ENCODE measurements at places on chromosomes 4 and X.

GRCh38 chrX:149124526-149125108, 380.5 kb downstream of the IDS start:
- DNase-seq, result no peak

DNA sequence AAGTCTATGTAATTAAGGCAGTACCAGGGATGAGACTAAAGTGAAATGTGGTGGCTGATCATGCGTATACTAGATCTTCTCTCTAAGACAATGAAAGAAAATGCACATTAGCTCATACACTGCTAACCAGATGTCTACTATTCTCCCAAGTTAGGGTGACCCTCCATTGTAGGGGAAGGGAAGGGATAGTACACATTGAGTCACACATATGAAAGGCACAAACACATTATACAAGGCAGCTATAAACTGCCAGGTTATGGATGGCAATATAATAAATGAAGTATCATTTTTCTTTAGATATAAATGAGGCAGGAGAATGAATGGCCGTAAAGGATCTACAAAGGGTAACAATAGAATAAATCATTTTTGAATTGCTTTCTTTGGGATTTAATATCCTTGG, 4.5 kb downstream of the SHROOM3 start:
- no peak for DNase-seq

GRCh38 chr4:185726931-185727330, 85.1 kb downstream of the SORBS2 start:
- DNase-seq, result no peak

DNA sequence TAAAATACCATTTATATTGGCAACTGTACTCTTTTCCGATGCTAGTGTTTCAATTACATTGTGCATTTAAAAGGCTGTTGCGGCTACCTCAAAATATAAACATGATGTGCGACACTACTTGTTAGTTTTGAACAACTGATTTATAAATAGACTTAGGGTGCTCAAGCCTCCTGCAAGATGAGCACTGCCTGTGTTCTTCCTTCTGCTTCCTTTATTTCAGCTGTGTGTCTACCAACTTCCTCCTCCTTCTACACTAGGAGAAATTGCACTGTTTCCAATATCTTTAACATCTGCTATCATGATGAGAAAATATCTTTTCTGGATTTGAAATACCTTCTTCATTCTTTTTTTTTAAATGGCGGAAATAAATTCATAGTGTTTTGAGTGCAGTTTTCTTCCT, 24.0 kb downstream of the TET2 start:
- no peak for DNase-seq

DNA sequence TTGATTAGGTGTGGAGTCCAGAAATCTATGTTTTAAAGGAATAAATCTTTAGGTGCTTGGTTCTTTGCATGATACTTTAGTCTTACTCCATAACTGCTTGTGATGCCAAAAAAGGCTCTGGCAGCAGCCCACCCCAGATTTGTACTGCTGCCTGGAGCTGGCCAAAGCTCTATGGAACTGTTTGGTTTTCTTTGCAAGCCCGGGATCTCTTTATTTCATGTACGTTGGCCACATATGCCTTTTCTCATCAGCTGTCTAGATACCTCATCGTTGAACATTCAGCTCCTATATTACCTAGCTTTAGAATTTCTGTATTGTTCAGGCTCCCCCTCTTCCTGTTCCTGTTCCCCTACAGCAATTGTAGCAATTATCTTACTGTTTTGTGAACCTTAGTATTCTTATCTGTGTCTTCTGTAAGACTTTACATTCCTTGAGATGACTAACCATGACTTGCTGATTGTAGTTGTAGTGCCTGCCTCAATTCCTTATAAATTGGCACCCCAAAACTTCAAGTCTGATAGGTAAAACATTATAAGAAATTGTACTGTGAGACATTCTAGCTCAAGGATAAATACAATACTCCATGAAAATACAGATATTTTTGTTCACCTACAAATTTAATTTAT, 199.4 kb upstream of the GPRIN3 start:
- DNase-seq, result no peak

GRCh38 chr4:159460371-159460770, 357.5 kb downstream of the RAPGEF2 start:
- no peak for DNase-seq

Measured in cerebellar cortex (tissue), 1 donor.